ENCODE measurements at places on chromosomes 13 and 19.

- DNase-seq = no peak
Measured at GRCh38 chr19:38667661-38668171, 20.3 kb downstream of the ACTN4 start.

DNA sequence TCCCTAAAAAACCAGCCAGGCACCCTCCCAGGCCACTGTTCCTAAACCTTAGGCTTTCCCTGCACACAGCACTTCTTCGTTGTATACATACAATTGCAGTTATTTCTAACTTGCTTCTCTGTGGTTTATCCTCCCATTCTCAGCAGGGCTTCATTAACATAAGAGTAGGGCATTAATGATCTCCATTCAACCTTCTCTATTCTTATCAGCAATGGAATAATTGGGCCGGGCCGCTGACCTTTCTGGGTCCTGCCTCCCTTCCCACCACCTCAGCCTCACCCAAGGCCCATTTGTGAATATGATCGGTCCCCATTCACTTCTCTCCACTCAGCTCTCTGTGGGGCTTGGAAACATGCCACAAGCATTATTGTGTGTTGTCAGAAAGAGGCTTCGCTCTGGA, 184.2 kb downstream of the SUCLA2 start:
- no peak for DNase-seq

- DNase-seq = no peak
Measured at GRCh38 chr13:99075268-99076191, 97.7 kb upstream of the DOCK9 start.

GRCh38 chr13:65881561-65882155, 1348.5 kb downstream of the PCDH9 start:
- no peak for DNase-seq

DNA sequence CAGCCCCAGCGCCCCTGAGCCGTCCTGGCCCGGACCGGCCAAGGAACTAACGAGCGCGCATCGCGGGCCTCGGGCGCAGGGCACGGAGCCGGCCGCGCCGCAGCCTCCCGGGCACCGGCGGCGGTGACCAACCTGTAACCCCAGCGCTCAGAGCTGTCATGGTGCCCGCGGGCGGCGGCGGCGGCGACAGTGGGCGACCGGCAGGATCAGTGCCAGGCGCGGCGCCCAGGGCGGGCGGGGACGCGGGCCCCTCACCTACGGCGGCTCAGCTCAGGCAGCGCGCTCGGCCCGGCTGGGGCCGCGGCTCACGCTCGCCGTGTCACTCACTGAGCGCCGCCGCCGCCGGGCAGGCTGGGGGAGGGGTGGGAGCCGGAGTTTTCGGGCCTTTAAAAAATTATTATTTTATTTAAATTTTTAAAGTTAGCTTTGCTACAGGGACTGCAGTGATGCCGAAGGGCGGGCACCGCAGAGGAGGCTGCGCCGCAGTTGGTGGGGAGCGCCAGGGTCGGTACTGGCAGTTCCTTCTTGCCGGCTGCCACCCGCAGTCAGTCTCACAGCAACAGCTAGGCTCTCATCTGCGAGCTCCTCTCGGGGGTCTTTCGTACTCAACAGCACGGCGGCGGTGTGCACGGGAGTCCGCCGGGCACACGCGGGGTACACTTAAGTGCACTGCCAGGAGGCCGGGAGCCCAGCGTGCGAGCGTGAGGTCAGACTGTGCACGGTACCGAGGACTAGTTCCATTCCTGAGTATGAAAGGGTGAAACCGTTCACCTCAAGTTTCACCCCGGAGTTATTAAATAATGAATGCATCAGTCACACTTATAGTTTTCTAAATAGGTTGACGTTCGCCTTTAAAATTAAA, at the start of gene NALCN:
Gene NALCN, minus strand, starts transcription at position 328 of the 862 bp plus-strand sequence. CDS start 17,382 bp downstream, outside the sequence.
- no peak for DNase-seq

DNA sequence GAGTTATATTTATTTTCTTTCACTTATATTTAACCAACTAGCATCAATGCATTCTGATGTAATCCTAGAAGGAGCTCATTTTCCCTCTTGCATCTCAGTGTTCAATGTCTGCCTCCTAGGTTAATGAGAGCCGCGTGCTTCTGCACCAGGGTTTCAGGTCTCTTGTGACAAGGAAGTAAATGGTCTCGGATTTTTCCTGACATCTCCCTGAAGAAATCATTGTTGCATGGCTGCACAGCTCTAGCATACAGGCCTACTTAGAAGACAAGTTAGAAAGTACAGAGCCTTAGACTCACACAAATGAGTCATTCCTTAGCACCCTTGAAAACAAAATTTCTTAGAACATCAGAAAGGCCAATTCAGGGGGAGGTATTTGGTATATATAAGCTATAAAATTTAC, 57.2 kb upstream of the KLF12 start:
- no peak for DNase-seq

- DNase-seq = no peak
Measured at GRCh38 chr13:109387471-109387870, 398.9 kb downstream of the IRS2 start.

- no peak for DNase-seq
Measured at GRCh38 chr13:103287659-103288058, 221.4 kb upstream of the SLC10A2 start.

GRCh38 chr13:84446972-84447639, 564.8 kb upstream of the SLITRK1 start:
- no peak for DNase-seq

- DNase-seq = no peak
Measured at GRCh38 chr13:60957816-60958215, 457.8 kb downstream of the PCDH20 start.

DNA sequence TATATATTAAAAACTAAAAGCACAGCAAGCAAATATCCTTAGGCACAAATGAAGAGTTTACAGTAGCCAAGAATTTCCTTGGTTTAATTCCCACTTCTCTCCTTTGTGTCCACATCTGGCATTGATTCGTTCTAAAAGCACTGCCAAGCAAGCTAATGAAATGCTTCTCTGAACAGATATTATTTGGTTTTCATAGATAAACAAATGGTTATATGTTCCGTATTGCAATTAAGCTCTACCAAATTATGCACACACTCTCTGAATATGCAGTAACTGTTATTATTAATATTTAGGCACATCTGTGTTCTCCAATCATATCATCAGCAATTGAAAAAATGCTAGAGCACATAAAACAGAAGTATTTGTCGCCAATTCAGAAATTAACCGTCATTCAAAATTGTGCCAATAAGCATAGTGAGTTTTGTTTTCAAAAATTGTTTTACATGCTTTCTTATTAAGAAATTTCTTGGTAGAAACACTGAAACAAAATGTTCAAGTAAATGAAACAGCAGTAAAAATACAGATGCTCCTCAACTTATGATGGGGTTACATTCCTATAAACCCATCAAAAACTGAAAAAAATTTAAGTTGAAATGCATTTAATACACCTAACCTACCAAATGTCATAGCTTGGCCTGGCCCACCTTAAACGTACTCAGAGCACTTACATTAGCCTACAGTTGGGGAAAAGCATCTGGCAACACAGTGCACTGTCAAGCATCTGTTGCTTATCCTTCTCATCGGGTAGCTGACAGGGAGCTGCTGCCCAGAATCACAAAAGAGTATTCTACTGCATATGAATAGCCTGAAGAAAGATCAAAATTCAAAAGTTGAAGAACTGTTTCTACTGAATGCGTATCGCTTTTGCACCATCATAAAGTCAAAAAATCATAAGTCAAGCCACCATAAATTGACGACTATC, 2134.7 kb downstream of the PCDH9 start:
- no peak for DNase-seq

GRCh38 chr19:4976401-4977298, 7.7 kb downstream of the KDM4B start:
- DNase-seq = no peak

DNA sequence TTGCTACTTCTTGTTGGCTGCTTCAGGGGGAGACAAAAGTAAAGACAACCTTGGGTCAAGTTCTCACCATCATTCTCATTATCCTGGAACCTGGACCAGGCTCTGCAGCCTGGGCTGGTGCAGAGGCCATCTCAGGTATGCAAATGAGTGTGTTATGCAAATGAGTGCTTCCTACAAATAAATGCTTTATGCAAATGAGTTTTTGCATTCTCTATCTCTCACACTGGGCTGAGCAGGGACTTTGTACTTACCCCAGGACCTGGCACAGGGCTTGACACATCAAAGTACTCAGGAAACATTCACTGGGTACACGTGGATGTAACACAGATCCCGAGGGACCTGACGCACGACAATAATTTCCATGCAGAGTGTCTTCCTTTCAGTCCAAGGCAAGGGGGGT, 103.0 kb downstream of the DNAJC15 start:
- DNase-seq = no peak

DNA sequence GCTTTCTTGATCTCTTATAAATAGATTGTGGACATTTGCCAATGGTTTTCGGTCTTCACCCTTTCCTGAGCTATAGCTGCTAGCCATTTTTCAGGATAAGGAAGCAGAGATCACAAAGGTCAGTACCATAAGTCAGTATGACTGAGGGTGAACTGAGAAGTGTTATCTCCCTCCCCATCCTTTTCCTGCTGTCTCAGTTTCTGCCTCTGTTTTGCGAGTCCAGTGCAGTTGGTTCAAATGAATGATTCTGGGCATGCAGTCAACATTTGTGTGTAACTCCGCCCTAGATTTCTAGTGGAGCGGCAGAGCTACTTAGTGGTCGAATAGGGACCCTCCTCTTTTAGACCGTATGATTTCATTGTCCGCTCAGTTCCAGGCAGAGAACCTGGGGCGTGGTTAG, 460.8 kb upstream of the ARGLU1 start:
- no peak for DNase-seq
